ENCODE measurements at places on chromosomes 11 and 22. TPM values are rescaled to one million over a fixed set of nuclear protein-coding genes. Genes with fewer than 3 reads are reported as not detected.
A peak's percentile ranks its signal among the peaks of the same experiment; 100 is the strongest.

TMPRSS13 gene
- total RNA-seq: not detected

GRCh38 chr11:118200901-118201680, 23.7 kb downstream of the JAML start:
- DNase-seq: no peak

KCNJ11 gene
- total RNA-seq: not detected

GRCh38 chr11:45246241-45246640, 39.9 kb downstream of the SYT13 start:
- DNase-seq: no peak

DNA sequence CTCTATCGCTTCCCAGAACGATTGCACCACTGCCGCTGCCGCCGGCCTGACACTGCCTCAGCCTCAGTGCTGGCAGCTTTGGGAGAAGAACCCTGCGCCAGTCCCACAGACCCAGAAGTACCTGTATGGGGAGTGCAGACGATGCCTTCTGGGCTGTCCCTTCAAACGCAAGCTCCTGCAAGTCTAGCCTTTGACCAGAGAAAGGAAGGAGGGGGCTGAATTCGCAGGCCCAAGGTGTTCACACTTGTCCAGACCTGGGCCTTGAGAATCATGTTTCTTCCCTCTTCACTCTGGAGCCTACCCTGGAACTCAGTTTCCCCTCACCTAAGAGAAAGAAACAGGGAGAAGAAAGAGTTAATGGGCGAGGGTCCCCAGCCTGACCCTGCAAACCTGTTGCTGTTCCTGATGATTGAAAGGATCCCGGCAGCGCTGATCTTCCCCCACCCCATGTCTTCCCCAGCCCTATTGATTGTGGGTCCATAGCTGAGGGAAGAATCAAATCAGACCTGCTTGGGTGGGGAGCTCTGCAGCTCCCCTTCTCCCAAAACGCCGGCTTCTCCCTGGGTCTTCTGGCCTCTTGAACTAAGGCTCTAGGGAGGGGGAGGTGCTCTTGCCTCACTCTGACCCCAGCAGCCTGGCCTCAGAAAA, 786 bp upstream of the MCAM start:
- DNase-seq: no peak

CCDC116 gene
- total RNA-seq: 0.25 TPM

RAG2 gene
- not detected for total RNA-seq

DNA sequence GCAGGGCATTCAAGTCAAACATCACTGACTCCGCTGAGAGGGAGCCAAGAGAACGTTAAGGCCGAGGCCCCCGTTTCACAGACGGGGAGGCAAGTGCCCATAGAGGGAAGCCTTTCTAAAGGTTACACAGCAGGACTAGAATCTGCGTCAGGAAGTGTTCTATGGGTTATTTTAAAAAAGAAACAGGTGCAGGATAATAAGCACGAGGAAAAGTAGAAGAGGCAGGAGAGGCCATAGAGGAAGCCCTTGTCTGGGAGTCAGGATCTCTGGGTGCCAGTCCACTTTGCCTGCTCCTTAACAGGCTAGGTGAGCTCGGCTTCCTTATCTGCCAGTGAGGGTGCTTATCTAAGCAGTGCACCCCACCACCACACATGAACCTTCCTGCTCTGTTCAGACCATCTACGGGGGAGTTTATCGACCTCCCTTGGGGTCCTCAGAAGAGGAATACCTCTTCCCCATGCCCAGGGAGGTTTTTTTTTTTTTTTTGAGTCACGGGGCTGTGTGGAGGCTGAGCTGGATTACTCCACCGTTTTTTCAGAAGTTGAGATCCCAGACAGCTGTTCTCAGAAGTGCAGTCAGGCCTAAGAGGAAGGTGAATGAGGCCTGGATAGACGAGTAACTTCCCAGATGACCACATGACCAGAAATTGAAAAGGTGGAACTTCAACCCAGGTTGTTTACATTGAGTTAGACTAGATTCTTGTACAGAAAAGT, 1.2 kb upstream of the FCHSD2 start:
- peak; percentile 28 for DNase-seq

GRCh38 chr11:61785837-61786402, 6.5 kb downstream of the TMEM258 start:
- DNase-seq: no peak

DNA sequence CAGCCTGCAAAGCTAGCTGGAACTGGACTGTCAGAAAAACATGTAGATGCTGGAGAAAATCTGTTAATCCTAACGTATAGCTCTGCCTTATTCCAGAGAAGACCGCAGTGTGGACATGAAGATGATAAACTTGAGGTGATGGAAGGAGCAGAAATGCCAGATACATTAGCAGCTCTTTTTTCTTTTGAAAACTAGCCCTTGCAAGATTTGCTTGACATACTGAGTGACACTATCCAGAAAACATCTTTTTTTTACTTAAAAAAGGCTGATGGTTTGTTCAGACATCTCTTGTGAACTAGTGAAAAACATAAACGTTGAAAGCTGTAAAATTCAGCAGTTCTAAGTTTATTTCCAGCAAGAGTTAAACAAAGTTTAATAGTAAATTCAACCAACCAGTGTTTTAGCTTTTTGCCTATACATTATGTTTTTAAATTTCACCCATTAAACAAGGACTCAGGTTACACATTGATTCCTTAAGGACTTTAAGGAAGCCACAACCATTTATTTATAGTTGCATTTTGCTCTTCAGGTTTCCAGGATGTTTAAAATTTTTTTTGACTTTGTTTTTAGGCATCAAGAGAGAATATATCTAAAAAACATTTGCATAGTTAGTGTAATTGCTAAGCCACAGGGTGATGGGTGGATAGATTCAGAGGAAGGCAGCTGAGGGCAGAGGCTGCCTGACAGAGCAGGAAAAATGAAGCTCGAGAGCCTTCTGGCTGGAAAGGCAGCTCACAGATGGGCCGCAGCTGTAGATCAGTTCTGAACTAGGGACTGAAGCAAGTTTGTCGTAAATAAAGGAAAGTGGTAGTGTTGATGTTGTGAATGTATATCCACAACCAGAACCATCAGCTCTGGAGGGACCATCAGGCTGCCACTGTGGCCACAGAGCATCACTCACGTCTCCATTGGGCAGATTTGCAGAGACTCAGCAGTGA, 9.5 kb downstream of the SNAP29 start:
- DNase-seq: no peak

DNA sequence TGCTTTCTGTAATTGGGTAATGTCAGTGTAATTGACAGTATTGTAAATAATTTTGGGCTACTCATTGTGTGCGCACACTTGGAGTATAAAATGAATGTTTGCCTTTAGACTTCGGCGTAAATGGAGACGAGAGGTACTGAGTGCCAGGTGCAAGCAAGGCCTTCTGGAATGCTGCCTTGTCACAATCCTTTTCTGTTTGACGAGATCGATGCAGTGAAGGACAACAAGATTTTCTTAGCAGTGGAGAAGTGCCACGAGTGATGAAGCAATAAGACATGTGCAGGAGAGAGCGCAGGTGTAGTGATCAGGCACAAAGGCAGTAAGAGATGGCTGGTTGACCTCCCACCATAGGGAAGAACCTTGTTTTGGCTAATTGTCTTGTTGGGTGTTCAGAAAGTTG, 67.5 kb downstream of the DDX10 start:
- DNase-seq: no peak

DNA sequence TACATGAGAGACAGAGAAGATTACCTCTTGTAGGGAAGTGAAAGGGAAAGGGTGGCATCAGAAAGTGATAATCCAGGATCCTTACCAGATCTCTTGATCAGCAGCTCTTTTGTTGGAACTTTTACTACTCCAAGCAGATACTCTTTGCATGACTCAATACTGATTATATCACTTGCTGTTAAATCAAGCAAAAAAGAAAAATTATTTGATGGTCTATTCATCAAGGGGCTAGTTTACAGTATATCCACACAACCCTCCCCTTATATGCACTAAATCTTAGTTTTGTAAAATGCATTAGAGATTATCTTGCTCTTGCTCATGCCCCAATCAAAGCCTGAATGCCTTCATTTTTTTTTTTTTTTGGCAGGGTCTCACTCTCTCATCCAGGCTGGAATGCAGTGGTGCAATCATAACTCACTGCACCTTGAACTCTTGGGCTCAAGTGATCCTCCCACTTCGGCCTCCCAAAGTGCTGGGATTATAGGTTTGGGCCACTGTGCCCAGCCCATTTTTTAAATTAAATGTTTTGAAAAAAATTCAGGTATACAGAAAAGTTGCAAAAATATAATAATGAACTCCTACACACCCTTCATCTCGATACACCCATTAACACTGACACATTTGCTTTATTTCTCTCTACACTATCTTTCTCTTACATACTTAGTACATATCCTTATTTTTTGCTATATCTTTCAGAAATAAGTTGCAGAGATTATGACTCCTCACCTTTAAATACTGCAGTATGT, 76.1 kb upstream of the UCP3 start:
- DNase-seq: peak; percentile 49

PNPLA5 gene
- not detected for total RNA-seq

DNA sequence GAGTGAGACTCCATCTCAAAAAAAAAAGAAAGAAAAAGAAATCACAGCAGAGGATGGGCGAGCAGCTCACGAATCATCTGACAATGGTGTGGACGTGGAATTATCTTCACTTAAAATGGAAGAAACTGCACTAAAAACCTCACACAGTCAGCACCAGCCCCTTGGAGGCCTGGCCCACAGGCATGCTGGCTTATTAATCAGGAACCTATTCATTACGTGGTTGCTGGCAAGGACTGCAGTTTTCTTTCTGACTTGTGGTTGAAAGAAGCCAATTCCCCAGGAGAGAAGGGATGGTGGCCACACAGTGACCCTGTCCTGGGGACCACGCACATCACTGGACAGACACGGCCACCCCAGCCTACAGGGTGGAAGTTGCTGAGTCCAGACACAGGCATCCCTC, 401.1 kb downstream of the CTTN start:
- DNase-seq: peak; percentile 18

P2RY6 gene
- total RNA-seq: not detected

GRCh38 chr11:94449029-94449428, 44.6 kb downstream of the MRE11 start:
- DNase-seq: no peak

GRCh38 chr11:34216706-34217105, 111.3 kb downstream of the NAT10 start:
- no peak for DNase-seq

TRIM48 gene
- total RNA-seq: not detected

DNA sequence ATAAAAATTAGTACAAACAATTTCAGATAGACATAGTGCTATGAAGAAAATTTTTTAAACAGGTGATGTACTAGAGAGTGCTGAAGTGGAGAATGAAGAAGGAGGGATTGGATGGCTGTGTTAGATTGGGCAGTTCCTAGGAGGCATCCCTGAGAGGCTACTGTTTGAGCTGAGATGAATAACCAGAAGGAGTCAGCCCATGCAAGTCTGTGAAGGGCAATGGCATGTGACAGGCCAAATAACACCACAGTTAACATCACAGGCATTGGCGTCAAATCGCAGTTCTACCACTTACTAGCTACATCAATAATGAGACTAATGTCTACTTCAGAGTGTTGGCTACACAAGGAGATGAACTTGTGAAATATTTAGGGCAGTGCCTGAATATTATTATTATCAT, 35.4 kb downstream of the HORMAD2 start:
- DNase-seq: no peak

TIMM8B gene
- 27.5 TPM for total RNA-seq

GRCh38 chr11:35383953-35384352, 35.4 kb downstream of the SLC1A2 start:
- no peak for DNase-seq

DNA sequence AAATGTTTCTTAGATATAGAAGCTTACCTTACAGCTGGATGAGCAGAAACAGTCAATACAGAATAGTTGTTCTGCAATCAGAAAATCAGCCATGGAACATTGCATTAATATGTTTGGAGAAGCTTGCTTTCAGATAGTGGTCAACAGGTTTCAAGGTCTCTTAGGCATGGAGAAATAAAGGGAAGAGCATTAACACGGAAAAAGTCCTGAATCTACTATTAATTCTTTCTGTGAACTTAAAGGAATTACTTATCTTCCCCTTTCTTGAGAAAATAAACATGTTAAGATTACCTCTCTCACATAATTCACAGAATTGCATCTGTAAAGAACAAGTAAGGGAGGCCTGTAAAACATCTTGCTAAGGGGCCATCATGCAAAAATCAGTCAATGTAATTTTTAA, at the start of gene OR5B3:
Gene OR5B3, minus strand, starts transcription at position 101 of the 400 bp plus-strand sequence. CDS start 3,465 bp downstream, outside the sequence.
- no peak for DNase-seq

DNA sequence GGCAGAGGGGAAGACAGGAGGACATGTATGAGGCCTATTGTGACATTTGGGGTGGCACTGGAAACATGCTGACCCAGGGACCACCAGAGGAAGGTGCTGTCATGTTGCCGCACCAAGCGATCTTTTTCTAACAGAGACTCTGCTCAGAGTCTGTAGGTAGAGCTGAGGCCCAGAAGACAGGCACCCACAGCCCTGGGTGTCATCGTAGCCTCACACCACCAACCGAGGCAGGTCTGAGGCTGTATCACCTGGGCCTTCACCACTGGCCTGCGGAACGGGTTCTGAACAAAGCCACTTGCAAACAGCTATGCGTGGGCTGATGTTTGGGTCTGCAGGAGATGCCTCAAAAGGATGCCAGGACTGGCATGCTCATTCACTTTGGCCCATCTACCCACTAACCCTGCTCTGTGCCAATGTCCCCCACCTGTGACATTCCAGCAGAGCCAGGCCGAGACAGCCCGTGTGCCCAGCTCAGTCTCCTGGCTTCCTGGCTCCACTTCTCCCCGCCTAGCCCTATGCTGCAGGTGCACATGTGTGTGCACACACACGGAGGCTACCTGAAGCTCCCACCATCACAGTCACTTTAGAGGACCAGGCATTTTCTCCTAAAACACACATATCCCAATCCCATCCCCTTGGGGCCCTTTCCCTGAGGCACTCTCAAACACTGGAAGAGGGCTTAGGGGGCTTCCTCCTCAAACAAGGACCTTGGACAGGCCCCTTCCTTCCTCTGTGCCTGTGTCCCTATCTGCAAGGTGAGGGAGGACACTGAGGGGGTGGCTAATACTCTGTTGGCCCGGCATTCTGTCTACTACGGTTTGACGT, 3.6 kb downstream of the TRIM29 start:
- DNase-seq: no peak

SYT7 gene
- total RNA-seq: 7.0 TPM

DNA sequence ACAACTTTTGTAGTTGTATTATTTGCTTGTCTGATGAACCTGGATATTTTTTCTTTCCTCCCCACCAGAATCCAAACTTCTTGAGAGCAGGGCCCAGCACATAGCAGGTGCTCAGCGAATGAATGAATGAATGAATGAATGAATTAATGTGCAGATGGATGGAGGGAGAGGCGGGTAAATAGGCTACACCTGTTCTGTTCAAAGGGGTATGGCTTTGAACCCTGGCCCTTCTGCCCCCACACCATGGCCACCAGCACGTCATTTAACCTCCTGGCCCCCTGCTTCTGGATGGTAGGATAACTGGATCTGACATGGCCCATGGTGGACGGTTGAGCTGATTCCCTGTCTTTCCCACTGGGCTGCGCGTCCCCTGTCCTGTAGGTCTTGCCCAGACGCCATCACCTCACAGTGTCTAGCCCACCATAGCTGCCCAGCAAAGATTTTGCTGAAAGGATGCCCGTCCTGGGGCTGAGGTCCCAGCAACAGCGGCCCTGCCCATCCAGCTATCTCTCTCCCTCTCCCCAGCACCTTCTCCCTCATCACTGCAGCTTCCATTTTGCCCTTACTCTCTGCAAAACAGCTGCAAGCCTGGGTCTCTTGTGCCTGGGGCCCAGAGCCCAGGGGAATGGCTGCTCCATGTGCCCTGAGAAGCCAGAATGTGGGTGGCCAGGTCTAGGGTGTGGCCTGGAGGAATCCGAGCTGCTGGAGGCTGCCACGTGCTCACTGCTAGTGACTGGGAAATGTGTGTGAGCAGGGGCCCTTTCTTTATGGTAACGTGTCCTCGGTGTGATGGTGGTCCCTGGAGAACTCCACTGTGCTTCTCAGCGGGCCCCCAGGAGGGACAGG, 49.3 kb upstream of the LINC01488 start:
- DNase-seq: no peak
